Naive thymus-derived CD8-positive, alpha-beta T cell (primary cell): ENCODE measurements at places on chromosomes 1 and 21. TPM values are rescaled to one million over a fixed set of nuclear protein-coding genes. Genes with fewer than 3 reads are reported as not detected.

DNA sequence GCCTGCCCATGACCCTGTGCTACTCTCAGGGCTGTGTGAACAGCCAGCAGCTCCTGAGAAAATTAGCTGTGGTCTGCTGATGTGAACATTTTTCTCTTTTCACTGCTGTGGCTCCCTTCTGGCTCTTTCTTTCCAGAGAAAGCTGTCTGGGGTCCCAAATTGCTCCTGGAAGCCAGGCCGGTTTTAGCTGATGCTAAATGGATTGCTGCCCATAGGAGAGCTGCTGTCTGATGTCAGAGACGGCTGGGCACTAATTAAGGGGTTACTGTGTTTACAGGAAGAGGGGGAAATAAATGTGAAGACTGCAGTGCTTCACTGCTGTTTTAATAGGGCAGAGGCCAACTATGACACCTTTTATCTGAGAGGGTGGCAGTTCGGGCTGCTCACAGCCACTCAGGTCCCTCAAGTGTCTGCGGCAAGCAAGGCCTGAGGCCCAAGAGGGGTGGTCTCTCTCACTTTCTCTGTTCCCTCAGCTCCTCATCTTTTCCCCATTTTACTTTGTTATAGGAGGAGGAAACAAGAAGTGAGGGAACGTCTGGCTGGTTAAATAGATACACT is 106.0 kb upstream of the GNG12 start:
- no peak for DNase-seq

- DNase-seq, result no peak
These were observed 14.2 kb downstream of the FCGR2B start for GRCh38 chr1:161676958-161677689.

GRCh38 chr1:171940368-171940767 is 99.1 kb downstream of the DNM3 start:
- no peak for DNase-seq

GRCh38 chr1:58031416-58031815 is 515.1 kb downstream of the OMA1 start:
- no peak for DNase-seq

GRCh38 chr1:43061757-43062156 is 103.1 kb upstream of the SLC2A1 start:
- no peak for DNase-seq

GRCh38 chr21:28561772-28562171 is 430.9 kb downstream of the LTN1 start:
- DNase-seq, result no peak

GRCh38 chr1:54144366-54144765 is 8.4 kb downstream of the CDCP2 start:
- DNase-seq, result no peak

DNA sequence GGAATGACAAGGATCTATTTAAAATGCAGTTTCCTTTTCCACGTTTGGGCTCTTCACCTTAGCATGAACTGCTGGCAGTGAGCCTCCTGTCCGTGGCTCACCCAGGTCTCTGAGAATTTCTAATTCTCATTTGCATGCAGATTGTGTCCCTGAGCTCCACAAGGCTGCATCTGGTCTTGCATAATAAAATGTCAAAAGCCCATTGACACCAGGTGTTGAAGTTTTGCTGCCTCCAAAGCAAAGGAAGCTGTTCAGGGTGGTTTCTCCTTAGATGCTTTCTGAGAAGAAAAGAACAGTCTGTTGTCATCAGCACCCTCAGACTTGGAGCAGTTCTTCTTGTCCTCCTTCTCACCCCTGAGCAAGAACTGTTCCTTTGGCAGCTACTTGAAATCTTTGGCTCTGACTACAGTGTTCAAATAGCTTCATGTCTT is 433.1 kb upstream of the KAZN start:
- DNase-seq, result no peak

DNA sequence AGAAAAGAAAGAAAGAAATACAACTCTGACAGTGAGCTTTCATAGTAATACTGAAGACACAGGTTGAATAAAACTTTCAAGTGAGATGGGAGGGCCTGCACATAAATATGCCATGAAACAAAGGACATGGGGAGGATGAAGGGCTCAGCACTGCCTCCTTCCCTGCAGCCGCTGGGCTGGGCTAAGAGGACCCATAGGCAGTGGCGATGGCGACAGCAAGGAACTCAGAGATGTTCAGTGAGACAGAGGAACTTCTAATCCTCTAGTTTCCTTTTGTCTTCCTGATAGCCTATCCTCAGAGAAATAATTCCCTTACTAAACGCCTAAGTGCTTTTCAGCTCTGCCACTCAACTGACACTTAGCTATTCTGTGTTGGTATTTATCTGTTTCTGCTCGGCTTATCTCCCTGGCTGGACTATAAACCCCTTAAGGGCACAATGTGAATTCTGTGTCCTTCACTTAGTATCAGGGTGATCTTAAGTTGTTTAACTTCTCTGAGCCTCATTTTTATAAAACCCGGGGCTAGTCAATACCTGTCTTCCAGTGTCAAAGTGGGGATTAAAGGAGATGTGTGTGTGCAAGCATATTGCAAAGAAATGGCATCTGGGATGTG is 24.4 kb upstream of the IER5 start:
- DNase-seq, result no peak

Gene ECM1
- total RNA-seq, result 1.6 TPM
